Stimulated activated CD4-positive, alpha-beta T cell treated with anti-CD3 and anti-CD28 coated beads, Interleukin-15, amount 100 ng/mL, for 1 hour (primary cell): ENCODE measurements at places on chromosomes 7 and 10.

- no peak for DNase-seq
Measured at GRCh38 chr7:17957871-17958270, 17.6 kb upstream of the SNX13 start.

DNA sequence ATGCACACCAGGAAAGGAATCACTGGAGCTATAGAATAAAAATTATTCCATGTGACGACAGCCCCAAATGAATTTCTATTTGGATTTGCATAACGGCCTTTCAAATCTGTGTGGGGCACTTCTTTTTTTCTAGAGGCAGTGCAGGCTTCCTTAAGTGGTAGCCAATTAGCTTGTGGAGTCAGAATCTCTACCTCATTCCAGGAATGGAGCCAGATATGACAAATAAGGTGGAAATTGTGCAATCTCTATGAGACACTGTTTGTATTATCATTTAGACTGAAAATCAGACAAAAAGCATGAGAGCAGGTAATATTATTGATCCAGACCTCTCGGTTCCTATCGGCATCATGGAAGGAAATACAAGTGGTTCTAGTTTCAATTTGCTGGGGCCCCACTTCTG lies 78.7 kb downstream of the BEND7 start:
- DNase-seq: no peak

GRCh38 chr10:6185039-6185716 lies 17.6 kb upstream of the PFKFB3 start:
- no peak for DNase-seq

GRCh38 chr7:119482209-119482608 lies 790.8 kb upstream of the KCND2 start:
- DNase-seq: no peak

DNA sequence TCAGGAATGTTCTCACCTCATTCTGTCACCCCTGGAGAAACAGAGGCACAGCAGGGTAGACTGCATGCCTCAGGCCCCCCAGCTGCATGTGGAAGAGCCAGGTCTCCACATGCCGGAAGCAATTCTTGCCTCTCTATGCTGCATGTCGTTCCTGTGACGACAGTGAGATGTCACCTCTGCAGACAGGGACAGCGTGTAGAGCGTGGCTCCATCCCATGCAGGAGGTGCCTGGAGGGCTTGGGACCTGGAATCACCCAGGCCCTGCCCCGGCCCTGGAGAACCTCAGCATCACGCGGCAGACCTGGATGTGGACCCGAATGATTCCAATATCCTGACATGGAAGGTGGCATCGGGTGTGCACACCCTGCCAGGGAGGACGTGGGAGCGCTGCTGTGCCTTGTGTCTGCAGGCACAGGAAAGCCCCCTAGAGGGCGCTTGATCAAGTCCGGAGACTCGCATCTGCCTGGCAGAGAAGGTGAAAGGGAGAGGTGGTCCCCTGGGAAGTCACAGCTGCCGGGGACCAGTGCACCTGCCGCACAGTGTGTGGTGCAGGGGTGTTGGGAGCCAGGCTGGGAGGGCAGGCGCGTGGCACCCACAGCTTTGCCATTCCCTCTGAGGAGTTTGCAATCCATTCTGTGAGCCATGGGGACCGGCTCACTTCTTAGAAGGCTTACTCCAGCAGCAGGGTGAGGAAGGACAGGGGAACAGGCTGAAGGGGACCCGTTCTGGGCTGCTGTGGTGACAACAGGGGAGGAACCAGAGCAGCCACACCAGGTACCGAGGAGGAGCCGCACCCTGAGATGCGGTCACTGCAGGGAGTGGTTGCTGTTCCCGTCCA lies 45.3 kb upstream of the EN2 start:
- no peak for DNase-seq

- no peak for DNase-seq
Measured at GRCh38 chr10:110006358-110007160, 1.2 kb upstream of the ADD3 start.

DNA sequence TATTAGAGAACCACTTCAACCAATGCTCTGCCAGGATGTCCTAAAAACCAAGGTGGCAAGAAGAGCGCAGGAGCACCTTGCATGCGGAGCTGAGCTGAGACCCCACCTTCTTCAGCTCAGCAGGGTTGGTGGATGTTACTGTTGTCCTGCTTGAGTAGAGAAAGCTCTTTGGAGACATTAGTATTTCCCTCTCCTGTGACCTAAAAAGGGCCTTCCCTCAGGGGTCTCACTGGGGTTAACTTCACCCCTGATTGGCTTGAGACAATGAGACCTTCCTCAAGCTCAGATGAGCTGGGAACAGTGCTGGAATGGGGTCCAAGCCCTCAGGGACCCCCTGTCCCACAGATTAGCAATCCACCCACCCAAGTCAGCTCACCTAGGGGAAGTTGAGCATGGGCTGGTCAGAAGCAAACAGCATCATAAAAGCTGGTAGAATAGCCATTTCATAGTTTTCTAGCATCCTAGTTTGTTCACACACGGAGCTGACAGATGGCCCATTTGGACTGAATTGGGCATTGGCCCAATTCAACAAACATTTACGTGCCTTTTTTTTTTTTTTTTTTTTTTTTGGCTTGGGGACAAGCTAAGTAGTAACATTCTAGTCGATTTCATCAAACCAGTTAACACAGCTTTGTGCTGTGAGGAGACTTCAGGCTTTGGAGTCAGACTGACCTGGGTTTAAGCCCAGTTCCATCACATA lies 100.6 kb upstream of the HABP2 start:
- DNase-seq: no peak

- no peak for DNase-seq
Measured at GRCh38 chr7:173209-173918, 19.0 kb upstream of the FAM20C start.

- DNase-seq: no peak
Measured at GRCh38 chr10:86091216-86091615, 275.4 kb downstream of the GRID1 start.

DNA sequence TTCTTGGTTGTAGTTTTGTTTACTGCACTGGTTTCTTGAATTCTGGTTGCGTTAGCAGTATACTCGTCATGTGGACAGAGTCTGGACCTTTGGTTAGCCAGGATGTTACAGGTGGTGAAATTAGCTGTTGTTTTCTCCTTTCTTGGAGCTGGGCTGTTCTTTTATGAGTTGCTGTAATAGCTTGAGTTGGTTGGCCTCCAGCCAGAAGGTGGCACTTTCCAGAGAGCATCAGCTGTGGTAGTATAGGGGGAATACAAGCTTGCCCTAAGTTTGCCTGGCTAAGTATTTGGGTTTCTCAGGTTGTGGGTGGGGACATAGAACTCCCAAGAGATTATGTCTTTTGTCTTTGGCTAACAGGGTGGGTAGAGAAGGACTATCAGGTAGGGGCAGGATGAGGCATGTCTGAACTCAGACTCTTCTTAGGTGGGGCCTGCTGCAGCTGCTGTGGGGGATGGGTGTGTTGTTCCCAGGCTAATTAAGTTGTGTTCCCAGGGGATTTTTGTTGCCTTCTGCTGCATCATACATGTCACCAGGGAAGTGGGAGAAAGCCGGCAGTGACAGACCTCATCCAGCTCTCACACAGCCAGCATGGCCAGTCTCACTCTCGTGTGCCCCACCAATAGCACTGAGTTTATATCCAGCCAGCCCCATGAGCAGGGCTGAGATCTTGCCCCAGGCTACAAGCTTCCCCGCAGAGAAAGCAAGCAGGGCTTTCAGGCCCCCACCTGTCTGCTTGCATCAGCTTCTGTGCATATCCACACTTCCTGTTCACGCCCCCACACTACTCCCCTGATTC lies 246.7 kb upstream of the TPK1 start:
- DNase-seq: no peak

DNA sequence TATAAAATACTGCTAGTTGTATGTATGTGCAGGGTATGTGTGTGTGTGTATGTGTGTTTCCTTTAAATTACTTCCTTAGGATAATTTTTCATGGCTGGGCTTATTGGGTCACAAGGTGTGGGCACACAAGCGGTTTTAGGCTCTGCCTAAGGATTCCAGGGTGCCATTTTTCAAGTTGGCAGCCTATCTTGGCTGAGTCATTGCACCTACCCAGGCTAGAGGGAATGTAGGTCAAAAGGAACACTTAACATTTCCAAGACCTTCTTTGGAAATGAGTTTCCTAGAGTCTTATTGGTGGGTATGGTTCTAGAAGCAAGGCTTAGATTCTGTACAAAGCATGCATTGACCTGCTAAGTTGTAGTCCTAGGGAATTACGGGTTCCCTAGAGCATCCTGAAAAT lies 642.1 kb downstream of the LRMDA start:
- no peak for DNase-seq

- DNase-seq: no peak
Measured at GRCh38 chr7:94350734-94351133, 44.0 kb upstream of the COL1A2 start.

DNA sequence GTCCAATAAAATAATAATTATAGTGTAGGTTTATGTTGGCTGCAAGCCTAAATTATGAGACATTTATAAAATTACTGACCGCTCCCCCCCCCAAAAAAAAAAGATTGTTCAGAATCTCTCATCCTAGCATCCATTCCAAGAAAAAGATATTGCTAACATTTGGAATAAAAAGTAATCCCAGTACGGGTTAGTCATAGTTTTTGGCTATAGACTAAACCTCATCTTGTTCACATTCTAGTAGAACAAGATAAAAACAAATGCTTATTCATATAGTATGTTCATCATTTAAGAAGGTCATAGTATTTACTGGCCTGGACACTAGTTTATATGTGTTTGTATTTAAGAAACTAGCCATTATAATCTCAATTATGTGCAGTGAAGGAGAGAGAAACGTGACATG lies 44.0 kb downstream of the ADK start:
- no peak for DNase-seq

DNA sequence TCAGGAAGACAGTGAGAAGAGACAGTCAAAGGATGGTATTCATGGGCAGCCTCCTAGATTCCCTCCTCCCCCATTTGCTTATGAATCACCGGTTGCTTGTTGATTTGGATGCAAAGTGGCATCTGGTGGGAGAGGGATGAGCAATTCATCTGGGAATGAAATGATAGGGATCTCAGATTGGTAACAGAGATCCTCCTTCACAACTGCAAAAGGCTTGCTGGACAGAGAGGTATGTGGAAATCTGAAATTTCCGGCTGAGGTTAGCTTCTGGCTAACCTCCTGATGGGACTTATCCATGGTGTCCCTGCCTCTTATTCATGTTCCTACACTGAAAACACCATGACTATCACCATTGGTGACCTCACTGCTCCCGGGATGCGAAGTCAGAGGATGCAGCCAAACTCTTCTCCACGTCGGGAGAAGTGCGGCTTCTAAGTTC lies 48.4 kb upstream of the PODXL start:
- no peak for DNase-seq

DNA sequence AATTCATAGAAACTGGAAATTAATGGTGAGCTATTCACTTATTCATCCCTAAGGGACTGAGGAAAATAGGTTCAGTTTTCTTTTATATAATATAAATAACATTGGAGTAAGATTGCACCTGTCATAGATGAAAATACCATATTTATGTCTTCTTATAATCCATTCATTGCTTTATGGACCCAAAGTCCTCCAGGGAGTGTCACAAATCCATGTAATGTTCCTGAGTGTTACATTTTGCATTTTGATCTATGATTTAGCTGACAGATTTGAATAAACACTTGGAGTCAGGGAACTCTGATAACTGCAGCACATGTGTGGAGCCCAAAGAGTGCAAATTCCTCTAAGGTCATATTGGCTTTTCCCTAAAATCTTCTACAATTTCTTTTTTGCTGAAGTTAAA lies 484.3 kb downstream of the MDFIC start:
- DNase-seq: no peak

- DNase-seq: no peak
Measured at GRCh38 chr7:24279512-24279911, 4.5 kb upstream of the NPY start.

DNA sequence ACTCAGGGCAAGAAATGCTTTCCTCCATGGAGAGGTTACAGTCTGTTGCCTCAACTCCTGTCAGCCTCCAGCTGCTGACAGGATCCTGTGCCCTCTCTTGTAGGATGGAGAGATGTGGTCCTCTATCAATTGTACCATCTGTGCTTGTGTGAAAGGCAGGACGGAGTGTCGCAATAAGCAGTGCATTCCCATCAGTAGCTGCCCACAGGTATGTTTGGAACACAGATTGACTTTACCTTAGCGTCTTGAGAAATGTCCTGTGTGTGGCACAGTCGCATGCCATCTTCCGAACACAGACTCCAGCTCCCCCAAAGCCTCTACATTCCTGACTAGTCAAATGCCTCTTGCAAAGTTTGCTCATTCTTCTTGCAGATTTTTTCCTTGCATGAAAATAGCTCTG lies 152.6 kb downstream of the BMPER start:
- no peak for DNase-seq

DNA sequence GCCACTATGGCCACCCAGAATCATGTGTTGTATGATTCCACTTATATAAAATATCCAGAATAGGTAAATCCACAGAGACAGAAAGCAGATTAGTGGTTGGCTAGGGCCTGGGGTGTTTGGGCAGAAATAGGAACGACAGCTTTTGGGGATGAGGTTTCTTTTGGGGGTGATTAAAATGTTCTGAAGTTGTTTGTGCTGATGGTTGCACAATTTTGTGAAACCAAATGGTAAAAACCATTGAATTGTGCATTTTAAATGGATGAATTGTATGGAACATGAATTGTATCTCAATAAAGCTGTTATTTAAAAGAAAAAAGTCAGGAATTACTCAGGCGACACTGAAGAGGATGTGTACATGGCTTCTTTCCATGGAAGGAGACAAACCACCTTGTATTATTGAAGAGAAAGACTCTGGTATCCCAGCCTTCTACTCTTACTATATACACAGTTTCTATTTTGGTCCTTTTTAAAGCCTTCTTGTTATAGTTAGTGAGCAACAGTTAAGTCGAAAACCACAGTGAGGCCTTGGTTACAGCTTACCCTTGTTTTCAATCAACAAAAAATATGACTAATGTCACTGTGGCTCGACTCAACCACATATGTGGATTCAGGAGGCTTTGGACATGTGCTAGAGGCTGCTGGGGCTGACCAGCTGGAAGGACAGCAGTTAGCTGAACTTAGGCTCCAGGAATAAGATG lies 57.1 kb upstream of the KMT2E start:
- no peak for DNase-seq

- no peak for DNase-seq
Measured at GRCh38 chr10:1180836-1181235, 124.7 kb downstream of the WDR37 start.

GRCh38 chr7:44473295-44473694 lies 17.2 kb downstream of the NUDCD3 start:
- DNase-seq: no peak

DNA sequence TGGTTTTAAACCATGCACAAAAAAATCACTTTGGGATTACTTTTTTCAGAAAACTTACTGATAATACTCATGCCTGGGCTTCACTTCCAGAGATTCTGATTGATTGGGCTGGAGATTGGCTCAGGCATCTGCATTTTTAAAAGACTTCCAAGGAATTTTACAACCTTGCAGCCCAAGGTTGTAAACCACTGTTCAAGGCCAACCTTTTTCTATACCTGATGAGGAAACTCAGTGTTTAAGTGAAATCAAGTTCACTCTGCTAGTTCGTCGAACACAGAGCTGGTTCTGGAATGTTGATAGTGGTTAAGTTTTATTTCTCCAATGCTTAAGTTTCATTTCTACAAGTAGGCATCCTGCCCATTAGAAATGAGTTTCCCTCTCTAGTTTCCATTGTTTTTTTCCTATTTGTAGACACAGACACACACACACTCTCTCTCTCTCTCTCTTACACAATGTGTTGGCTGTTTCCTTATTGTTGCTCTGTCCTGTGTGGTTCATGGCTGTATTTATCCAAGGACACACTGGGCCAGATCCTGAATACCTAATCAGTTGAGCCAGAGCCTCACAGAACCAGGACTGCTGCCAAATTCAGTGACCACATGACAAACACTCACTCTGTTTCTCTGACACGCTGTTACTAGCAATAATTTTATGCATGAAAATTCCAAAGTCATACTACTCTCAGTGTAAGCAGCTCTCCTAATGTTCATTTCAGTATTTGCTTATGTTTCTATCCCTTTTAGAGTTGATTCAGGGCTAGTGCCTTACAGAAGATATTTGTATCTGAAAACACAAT lies 3.7 kb upstream of the IFIT1B start:
- DNase-seq: no peak
